AG09319 (cell line): ENCODE measurements at places on chromosomes 1 and 21.

- no peak for DNase-seq
Measured at GRCh38 chr1:201346337-201346939, 31.0 kb downstream of the TNNT2 start.

DNA sequence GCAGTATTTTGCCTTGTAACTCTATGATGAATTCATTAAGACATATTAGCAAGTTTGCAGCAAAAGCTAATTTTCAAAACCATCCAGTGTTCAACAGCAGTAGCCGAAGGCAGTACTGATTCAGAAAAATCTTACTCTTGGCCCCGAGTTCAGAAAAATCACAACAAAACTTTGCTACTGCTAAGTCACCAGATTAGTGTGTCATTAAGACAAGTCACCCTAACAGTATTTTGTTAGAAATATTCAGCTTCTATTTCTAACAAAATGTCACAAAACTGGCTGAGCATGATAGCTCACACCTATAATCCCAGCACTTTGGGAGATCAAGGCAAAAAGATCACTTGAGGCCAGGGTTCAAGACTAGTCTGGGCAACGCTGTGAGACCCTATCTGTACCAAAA is 8.2 kb downstream of the GTF2B start:
- no peak for DNase-seq

DNA sequence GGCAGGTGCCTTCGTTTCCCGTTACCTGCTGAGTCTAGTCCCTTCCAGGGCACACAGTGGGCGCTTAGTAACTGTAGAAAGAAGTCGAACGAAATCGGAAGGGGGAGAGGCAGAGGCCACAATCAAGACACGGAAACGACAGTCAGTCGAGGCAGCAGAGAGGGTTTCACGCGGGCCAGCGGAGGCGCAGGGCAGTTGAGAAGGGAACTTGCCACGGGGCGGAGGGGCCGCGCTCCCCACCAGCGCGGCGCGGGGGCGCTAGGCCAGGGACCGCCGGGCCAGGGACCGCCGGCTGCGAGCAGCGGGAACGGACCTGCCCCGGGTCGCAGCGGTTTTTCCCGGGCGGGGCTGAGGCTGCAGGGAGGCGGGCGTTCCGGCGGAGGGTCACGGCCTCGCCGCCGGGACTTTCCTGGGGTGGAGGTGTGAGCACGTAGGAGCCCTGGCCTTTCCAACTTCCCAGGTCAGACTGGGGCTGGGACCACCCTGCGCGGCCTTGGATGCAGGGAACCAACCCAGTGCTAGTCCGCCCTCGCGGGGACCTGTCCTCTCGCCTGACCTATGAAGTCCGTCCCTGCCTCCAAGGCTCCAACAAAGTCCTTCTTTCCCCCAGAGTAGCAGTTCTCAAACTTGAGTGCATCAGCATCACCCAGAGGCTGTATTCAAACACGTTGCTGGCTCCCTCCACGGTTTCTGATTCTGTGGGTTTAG is 150.1 kb upstream of the FGGY start:
- DNase-seq, result no peak

DNA sequence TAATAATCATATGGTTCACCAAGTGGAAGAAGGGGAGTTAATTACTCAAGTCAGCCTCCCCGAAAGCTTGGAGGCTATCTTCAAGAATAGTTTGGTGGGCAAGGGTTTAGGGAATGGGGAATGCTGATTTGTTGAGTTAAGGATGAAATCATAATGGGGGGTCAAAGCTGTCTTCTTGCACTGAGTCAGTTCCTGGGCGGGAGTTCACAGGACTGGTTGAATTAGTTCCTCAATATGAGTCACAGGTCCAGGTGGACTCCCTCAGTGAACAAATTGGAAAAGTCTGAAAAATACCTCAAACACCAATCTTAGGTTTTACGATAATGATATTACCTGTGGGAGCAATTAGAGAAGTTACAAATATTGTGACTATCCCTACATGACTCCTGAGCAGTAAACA is 115.2 kb upstream of the COA6 start:
- DNase-seq, result no peak

GRCh38 chr21:37861561-37861960 is 54.7 kb downstream of the KCNJ6 start:
- DNase-seq, result no peak

DNA sequence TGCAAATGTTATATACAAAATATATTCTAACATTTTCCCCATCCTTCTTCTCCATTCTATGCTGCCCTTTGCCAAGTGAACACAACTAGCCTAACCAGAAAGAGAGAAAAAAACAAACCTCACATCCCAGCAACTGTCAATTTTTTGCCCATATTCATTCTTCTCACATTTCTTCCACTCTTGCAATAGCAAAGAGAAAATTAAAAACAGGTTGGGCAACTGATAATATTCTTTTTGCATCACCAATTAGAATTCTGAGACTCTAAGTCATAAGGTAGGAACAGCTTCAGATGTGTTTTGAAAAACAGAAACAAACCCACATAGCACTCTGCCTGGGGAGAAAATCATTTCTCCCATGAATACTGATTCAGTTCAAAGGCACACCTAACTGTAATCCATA is 25.2 kb upstream of the EXO1 start:
- DNase-seq, result no peak

DNA sequence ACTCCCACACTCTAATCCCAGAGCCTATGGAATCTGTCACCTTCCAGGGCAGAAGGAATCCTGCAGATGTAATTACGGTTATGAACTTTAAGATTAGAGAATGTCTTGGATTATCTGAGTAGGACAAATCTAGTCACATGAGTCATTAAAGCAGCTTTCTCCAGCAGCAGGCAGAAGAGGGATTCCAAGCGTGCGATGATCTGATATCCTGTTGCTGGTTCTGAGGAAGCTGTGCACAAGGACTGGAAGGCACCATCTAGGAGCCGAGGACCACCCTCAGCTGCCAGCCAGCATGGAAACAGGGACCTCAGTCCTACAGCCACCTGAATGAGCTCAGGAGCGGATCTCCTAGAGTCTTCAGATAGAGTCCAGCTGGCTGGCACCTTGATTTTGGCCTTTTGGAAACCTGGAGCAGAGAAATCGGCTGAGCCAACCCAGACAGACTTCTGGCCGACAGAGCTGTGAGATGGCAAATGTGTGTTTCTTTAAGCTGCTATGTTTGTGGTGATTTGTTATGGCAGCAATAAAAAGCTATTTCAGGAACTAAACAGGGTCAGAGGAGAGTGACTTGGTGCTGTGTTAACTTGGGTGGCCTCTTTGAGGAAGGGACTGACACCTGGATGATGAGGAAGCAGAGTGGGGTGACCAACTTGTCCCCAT is 34.5 kb downstream of the LRRN2 start:
- no peak for DNase-seq

- no peak for DNase-seq
Measured at GRCh38 chr1:159598196-159598595, 10.6 kb downstream of the APCS start.

DNA sequence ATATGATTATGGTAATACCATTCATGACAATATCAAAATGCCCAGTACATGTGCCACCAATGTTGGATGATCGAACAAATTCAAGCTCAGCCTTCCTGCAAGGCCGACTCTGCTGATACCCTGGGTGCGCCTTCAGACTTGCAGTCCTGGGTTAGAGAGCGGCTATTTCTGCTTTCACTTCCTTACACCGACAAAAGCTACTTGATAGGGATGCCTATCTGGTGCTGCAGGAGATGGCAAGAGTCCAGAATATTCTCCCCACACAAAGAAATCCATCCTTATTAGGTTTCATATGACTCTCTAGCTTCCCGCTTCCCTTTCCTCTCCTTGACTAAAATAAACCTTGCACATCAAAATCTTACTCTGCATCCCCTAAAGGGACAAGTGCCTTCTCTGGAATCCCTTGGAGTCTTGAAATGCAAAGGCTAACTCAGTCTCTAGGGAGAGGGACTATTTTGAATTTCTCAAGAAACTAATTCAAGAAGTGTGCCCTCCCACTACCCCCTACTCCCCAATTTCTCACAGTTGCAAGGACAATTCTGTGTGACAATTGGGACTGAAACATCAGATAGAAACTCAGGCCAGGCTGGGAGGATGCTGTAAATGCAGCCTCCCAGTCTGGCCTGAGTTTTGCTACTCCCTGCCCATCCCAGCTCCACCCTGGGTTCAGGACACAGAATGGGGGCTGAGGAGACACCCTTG is 103.1 kb upstream of the USP24 start:
- no peak for DNase-seq

DNA sequence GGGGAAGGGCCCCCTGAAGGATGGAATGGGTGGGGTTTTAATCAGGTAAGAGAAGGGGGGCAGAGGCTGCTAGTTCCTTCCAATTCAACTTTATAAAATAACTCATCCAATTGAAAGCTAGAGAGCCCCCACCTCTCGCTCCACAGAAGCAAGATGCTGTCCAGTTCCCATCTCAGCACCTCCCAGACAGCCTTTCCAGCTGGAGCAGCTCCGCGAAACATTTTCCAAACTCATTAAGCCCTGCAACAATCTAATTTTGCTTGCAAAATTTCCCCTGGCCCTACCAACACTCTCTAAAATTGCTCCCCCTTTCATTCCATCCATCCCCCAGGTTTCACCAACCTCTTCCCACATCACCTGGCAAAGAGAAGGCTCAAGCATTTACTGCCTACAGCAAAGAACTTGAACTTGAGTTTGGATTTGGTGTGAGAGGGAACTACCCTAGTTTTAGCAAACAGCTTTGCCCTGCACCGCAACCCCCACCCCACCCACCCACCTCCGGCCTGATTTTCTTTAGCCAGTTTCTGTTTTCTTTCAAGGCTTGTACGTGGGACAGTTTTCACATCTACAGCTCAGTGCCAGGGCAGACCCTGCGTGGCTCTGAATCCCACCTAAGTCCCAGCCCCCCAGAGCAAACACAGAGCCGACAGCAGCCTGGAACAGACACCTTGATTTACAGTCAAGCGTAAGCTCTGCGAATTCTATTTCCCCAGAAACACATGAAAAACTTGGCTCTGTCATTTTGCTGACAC is 46.7 kb downstream of the SYF2 start:
- DNase-seq, result no peak

DNA sequence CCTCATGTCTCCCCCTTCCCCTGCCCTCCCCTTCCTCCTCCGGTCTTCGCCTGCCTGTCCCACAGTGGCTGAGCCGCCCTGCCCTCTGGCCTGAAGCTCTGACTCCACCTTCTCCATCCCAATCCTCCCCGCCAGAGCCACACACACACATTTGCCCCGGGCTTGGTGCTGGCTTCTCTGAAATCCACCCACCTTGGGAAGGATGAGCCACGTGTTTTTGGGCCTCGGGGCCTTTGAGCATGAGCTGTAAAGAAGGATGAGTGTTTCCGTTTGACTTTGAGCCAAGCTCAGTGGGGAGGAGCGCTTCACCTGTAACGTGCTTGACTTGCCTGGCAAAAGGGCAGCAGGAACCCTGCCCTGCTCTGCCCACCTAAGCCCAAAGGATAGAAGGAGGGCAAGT is 295.1 kb downstream of the SIPA1L2 start:
- DNase-seq, result no peak

- no peak for DNase-seq
Measured at GRCh38 chr1:59788825-59789224, 25.9 kb upstream of the HOOK1 start.
